ENCODE measurements at places on chromosomes 12 and 14. TPM values are rescaled to one million over a fixed set of nuclear protein-coding genes. Genes with fewer than 3 reads are reported as not detected.

Gene DCN
- 1,348 TPM for polyA plus RNA-seq

DNA sequence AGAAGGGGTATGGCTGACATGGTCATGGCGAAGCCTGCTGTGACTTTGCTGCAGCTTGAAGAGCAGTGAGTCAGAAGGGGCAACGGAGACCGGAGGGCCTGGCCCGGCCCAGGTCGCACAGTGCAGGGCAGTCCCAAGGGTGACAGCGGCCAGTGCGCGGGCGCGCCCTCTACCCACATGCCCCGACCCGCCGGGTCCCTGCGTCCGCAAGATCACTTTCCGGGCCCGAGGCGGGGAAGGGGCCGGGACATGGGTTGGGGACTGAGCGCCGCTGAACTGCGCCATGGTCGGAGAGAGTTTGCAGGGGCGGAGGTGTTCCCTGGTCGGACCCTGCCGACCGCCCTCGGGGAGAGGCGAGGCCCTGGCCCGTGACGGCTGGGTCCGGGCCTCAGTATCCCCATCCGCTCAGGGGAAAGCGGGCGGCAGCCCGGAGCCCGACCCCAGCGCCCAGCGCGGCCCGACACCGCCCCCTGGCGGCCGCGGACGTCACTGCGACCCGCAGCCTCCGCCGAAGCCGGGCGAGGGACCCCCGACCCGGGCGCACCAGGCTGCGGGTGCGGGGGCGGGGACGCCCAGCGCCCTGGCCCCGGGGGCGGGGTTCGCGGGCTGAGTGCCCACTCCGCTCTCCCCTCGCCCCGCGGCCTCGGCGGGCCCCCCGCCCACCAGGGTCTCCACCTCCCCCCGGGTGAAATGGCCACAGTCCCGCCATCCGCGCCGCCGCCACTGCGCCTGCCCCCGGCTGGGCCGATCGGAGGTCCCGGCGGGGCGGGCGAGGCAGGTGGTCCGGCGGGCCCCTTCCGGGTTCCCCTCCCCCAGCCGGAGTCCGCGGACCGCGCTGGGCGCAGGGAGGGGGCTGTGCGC is 7.2 kb upstream of the ANKRD9 start:
- no peak for DNase-seq

DNA sequence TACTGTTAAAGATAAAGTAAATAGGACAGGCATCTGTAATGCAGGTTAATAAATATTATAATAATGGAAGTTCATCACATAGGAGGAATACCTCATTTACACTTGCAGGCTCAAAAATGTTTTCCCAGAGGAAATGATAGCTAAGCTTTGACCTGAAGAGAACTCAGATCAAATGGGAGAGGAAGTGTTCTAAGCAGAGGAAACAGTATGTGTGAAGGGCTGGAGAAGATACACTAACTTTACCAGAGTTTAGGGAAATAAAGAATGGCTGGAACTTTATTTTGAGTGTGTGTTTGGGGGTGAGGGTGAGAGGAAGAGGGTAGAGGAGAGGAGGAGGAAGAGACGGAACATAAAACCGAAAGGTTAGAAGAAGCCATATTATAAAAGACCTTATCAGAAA is 34.0 kb upstream of the AP4S1 start:
- DNase-seq, result no peak

- no peak for DNase-seq
Measured at GRCh38 chr12:98456576-98457573, 58.5 kb upstream of the TMPO start.

DNA sequence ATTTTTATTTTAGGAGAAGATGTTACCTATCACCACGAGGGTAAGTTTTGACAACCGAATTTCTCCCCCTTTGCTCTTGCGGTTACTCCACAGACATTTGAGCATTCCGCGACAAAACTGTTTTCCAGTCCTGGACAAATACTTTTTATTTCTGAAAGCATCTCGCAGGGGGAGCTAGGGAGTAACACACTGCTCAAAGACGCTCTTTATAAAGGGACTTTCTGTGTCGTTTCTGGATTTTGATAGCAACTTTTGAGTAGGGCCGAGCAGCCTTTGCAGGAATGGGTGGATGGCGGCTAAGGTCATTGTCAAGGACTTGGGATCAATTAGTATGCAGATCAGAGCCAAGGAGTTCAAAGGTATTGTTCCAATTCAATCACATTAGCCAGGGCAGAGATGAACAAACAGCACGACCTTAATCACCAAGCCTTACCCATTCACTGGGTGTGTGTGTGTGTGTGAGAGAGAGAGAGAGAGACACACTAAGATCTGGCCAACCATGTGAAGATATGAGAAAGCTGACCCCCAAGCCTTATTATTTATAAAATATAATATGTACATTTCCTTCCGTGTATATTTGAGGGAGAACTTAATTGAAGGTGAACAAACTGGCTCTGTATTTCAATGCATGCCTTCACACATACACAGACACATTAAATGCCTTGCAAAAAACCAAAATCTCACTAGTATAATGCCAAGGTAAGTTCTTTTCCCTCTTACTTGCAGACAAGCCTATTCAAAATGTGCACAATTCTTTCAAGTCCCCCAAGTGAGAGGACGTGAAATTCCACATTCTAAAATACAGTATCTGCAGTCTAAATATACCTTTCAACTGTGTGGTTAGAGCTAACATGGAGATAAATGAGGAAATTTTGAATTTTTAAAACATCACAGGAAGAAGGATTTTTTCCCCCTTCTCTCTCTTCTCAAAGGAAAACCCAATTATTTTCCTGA is 613.8 kb downstream of the VRK1 start:
- no peak for DNase-seq

DNA sequence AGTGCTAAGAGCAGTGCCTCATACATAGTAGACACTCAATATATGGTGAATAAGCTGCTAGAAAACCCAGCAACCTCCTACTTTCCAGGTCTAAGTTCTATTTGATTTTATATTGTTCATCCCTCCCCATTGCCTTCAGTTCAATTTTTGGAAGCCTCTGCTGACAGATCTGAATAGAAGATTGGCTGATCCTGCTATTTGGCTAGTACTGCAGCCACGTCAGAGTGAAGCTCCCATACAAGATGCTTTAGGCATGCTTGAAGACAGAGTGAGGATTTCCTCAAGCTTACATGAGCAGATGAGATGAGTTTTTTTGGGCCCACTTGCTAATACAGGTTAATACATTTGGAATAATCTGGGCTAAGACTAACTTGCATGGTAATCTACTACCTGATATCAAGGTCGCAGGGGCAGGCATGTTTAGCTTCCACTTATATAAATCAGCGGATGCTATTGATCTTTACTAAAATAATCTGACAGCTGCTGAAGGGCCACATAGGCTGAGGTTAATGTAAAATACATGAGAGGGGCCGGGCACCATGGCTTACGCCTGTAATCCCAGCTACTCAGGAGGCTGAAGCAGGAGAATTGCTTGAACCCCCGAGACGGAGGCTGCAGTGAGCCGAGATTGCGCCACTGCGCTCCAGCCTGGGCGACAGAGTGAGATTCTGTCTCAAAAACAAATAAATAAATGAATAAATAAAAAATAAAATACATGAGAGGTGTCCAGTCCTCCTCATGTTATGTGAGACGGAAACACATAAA is 15.9 kb upstream of the AEBP2 start:
- DNase-seq, result no peak

- DNase-seq, result no peak
Measured at GRCh38 chr12:56896082-56896481, 38.1 kb downstream of the SDR9C7 start.

GRCh38 chr14:37599507-37600368 is 4.3 kb downstream of the TTC6 start:
- no peak for DNase-seq

Gene PLA2G1B
- not detected for polyA plus RNA-seq

Gene TMEM30B
- 1.2 TPM for polyA plus RNA-seq

- no peak for DNase-seq
Measured at GRCh38 chr12:124620606-124621295, 53.3 kb upstream of the NCOR2 start.

DNA sequence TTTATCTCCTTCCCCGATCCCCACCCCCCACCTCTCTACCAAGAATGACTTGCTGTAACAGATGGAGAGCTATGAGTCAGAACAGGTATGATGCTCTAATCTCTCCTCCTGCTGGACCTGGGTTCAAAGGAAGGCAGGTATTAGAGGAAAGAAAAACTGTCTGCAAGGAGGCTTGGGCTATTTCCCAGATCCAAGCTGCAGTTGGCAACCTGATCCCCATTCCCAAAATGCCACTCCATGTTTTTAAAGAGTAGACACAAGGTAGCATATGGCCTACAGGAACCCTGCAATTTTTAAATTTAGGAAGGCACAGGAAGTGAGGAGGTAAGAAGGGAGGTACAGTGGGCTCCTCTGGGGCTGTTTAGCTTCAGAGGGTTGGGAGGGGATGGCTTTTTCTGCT is 33.0 kb downstream of the SRRM4 start:
- no peak for DNase-seq

DNA sequence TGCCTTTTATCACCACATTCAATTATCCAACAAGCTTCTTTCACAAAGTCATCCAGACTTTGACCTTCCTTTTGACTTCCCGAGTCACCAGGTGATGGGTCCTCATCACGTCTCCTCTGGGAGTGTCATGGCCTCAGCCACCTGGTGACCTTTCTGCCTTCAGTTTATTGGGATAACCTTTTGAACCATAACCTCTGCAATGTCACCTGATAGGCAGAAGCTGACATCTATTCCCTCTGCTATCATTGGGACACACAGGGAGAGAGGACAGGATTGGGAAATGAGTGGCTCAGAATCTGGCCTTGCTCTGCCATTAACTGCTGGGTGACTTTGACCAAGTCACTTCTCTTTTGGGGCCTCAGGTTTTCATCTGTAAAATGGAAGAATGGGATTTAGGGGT is 388.7 kb downstream of the NUAK1 start:
- no peak for DNase-seq

DNA sequence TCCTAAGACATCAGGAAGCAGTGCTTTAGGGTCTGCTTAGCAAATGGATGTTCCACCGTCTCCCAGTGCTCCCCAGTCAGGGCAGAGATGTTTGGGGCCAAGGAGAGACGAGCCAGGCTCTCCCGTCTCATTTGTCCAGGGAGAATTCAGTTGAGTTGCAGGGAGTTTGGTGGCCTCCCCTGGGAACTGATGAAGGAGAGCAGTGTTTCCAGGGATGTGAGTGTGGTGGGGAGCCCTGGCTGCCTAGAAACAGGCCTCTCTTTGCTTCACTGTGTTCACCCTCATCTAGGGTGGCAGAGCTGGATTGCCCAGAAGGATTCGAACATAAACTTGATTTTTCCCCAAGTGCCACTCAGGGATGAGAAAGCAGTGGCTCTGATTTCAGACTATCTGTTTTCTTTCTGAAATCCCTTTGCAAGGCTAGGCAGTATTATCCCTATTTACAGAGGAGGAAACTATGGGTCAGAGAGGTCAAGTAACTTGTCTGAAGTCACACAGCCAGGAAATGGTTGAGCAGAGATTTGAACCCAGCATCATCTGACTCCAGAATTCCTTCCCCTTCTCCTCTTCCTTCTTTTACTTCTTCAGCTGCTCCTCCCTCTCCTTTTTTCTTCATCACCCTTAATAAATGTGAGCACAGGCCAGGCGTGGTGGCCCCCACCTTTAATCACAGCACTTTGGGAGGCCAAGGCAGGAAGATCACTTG is 6.6 kb downstream of the TPCN1 start:
- DNase-seq, result no peak

- no peak for DNase-seq
Measured at GRCh38 chr14:105660816-105661531, 134.6 kb downstream of the TMEM121 start.

Gene ZNF891
- 2.2 TPM for polyA plus RNA-seq

DNA sequence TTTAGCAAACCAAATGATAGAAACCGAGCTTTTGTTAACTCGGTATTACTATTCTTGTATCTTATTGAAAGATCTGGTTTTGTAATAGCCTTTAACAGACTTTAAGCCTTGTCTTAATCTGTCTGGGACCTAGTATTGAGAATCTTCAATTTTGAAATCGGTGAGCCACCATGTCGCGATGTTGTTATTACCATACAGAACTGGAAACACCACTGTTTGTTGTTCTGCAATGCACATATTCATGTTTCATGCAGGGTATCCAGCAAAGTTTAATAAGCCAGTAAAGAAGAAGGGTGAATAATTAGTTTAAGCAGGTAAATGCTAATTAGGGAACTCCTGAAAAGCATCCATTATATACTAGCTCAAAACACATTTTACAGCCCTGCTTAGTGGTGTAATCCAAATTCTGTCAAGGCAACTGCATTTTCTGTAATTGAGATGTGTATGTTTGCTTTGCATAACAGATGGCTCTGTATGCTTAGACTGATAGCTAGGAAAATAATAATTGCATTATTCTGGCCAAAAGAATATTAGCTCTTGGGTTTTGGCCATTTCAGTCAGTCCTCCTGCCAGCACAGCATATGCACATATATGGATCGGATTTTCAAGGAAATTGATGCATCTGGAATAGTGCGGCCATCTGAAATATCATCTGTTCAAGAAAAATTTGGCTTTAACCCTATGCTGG is 389.2 kb downstream of the EGLN3 start:
- DNase-seq, result peak; percentile 82

Gene DLK1
- 2,378 TPM for polyA plus RNA-seq

Gene TDRD9
- polyA plus RNA-seq, result 0.62 TPM

DNA sequence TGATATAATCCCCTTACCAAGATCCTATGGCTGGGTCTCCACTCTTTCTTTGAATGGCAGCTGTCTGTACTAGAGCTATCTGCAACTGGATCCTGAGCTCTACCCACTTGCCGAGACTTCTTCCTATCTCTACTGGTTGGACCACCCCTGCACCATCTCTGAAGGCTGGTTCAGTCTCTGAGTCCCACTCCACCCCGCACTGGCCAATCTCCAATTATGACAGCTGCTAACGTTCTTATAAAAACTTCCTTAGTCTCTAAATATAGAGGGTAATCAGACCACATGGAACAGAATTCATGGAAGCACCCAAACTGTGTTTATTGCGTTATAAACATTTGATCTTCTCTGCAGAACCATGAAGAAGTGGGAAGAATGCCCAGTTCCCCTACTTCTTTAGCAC is 186.6 kb upstream of the EEA1 start:
- DNase-seq, result no peak

- DNase-seq, result no peak
Measured at GRCh38 chr12:124326871-124327270, 32.0 kb downstream of the RFLNA start.

DNA sequence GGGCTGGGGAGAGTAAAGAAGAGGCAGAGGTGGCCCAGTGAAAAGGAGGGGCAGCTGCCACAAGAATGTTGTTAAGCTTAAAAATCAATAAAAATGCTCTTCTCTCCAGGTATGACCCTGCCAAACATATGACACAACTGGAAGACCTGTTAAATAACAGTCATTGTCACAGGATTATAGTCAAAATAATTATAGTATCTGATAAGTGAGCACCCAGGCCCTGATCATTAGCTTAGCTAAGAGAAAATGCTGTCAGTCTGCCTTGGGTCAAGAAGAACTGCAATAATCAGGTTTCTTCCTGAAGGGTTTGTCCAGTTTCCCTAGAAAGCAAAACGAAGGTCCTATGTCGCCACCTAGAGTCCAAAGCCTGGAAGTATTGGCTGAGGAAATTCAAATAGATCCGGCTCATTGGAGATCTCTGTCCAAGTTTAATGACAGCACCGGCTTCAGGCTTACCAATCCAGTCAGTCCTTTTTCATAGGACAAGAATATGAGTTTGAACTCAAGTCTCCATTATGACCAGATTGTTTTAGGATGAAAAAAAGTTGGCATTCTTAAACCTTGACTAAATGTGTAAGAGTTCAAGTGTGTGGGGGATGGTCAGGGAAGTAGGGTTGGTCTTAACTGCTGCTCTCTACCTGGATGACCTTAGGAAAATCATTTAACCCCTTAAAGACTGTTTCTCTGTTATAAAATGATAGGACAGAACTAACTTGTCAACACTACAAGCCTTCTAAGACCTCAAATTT is 22.5 kb upstream of the NKX2-8 start:
- DNase-seq, result peak; percentile 52
